ENCODE measurements at places on chromosomes 4 and X.

DNA sequence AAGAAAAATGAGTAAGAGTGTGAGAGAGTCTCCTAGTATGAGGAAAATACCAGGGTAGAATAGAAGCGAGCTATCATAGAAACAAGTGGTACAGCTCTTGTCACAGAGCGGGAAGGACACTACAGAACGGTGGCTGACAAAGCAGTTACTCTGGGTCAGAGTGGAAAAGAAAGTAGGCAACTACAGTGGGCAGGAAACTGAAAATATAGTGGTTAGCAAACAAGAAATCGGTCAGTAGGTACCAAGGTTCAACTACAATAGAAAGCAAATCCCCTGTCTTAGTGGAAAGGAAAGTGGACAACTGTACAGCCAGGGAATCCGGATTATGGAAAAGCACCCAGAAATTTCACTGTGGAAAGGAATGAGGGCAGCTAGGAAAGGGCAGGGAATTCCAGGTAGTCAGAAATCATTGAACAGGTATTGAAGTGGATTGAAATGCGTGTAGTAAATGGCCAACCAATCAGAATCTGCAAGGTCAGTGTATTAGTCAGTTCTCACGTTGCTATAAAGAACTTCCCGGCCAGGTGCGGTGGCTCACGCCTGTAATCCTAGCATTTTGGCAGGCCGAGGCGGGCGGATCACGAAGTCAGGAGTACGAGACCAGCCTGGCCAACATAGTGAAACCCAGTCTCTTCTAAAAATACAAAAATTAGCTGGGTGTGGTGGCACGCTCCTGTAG lies 219.6 kb upstream of the DIAPH2 start:
- DNase-seq = no peak

- no peak for DNase-seq
These were observed 601 bp downstream of the SMARCAD1 start for GRCh38 chr4:94208266-94208665.

GRCh38 chr4:152138451-152138850 lies 377.6 kb upstream of the GATB start:
- no peak for DNase-seq

DNA sequence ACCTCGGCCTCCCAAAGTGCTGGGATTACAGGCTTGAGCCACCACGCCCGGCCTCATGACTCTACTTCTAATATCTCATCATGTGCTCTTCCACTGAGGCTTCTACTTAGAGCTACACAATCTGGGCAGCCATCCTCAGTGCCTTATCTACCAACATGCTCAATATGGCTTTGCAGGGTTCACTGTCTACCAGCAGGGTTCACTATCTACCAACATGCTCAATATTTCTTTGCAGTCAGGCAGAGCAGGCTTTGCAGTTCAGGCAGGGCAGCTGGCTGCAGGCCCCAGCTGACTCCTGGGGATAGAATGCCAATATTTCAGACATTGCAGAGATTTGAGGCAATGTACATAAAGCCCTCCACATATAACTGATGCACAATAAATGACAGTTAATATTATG lies 47.5 kb downstream of the PKD2 start:
- DNase-seq = no peak

GRCh38 chr4:121822796-121823504 lies 733 bp downstream of the CCNA2 start:
- no peak for DNase-seq

- DNase-seq = no peak
These were observed 314.0 kb downstream of the GBA3 start for GRCh38 chr4:23006756-23007155.

GRCh38 chr4:149896432-149896831 lies 80.8 kb upstream of the IQCM start:
- DNase-seq = no peak

GRCh38 chr4:169335331-169335730 lies 64.6 kb upstream of the SH3RF1 start:
- DNase-seq = no peak

- no peak for DNase-seq
These were observed 442.2 kb downstream of the PABPC4L start for GRCh38 chr4:133759428-133759827.

- DNase-seq = no peak
These were observed 1.2 kb downstream of the PRPS1 start for GRCh38 chrX:107629540-107629909.

DNA sequence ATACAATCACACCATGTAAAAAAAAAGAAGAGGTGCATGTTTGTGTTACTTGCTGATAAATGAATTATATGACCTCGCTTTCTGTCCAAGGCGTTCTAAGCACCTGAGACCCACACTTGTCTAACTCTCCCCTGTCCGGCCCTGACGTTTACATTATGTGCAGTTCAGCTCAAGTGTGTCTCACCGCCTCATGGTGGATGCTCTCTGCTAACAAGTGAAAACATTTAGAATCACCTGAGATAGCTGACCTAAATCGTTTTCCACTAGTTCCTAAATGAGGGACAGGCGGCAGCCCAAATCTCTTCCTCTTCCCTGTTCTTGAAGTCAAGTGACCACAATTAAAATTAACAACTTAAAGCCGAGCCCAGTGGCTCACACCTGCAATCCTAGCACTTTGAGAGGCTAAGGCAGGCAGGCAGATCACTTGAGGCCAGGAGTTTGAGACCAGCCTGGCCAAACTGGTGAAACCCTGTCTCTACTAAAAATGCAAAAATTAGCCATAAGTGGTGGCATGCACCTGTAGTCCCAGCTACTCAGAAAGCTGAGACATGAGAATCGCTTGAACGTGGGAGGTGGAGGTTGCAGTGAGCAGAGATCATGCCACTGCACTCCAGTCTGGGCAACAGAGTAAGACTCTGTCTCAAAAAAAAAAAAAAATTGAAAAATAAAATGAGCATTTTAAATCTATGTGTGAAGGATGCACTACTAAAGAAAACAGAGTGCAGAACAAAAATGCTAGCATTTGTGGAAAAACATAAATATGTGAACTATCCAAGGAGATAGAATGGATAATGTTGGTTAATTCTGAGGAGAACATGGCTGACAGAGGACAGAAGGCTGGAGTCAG lies 3.9 kb upstream of the TIFA start:
- DNase-seq = no peak

DNA sequence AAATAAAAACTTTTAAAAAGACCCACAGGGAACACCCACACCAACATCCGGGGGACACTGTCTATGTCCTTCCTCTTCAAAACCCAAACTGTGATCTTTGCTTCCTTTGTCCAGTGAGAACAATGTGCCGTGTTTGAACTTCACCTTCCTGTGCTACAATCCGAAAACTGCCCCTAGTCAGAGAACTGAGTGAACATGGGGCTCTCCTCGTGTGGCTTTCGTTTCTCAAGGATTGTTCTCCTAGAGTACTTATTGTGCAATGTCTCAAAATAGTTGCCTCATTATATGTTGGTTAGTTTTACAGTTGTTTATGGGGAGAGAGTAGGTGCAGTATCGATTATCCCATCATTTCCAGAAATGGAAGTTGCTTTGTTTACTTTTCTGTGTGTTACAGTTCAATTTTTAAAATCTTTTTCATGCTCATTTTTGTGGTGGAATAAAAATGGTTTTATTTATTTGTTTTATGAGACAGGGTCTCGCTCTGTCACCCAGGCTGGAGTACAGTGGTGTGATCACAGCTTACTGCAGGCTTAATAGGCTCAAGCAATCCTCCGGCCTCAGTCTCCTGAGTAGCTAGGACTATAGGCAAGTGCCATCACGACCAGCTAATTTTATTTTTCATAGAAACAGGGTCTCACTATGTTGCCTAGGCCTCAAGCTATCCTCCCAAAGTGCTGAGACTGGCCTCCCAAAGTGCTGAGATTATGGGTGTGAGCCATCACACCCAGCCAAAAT lies 29.9 kb downstream of the RBMX start:
- no peak for DNase-seq

- DNase-seq = no peak
These were observed 136.5 kb downstream of the PRKX start for GRCh38 chrX:3576886-3577501.

DNA sequence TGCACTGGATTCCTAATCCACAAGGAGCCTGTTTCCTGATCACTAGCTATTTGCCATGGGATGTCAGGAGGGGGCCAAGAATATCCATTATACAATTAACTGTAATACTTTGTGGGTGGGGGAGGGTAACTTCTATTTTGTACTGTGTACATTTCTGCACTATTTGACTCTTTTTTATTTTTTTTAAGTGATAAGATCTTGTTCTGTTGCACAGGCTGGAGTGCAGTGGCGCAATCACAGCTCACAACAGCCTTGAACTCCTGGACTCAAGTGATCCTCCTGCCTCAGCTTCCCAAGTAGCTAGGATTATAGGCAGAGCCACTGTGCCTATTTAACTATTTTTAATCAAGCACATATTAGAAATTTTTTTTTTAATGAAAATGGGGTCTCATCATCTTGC lies 134.1 kb downstream of the ELOVL6 start:
- DNase-seq = no peak

- no peak for DNase-seq
These were observed 284.0 kb downstream of the BCOR start for GRCh38 chrX:39813631-39814277.

DNA sequence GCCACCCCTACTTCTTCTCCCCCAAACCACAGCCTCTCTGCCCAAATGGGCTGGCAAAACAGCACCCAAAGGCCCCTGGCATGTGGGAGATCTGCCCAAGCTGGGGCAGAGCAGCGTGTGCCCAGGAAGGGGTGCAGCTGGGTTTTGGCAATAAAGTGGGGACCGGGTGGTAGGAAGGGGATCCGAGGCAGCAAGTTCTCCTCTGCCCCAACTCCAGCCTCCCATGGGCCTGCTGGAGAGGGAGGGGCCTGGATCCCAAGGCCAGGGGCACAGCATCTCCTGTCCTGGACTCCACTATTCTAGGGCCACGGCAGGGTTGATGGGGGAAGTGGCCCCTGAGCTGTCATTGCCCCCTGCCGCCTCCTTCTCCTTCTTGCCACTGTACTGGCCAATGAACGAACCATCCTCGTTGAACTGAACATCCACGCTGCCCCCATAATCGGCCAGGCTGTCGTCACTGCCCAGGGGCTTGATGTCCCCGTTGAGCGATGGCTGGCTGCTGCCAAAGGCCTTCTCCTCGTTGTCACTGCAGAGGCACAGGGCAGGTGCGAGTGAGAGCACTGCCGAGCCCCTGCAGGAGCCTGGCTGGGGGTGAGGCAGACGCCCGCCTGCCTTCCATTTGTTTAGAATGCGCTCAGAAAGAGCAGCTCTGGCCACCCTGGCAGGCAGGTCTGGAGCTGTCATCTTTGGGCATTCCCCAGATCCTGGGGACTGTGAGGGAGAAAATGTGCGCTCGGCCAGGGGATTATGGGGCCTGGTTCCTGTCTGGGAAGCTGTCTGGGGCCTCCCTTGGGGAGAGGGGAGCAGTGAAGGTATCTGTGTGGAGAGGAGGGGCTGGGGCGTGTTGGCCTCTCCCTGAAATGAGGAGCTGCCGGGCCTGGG lies 23.4 kb downstream of the L1CAM start:
- DNase-seq = no peak

DNA sequence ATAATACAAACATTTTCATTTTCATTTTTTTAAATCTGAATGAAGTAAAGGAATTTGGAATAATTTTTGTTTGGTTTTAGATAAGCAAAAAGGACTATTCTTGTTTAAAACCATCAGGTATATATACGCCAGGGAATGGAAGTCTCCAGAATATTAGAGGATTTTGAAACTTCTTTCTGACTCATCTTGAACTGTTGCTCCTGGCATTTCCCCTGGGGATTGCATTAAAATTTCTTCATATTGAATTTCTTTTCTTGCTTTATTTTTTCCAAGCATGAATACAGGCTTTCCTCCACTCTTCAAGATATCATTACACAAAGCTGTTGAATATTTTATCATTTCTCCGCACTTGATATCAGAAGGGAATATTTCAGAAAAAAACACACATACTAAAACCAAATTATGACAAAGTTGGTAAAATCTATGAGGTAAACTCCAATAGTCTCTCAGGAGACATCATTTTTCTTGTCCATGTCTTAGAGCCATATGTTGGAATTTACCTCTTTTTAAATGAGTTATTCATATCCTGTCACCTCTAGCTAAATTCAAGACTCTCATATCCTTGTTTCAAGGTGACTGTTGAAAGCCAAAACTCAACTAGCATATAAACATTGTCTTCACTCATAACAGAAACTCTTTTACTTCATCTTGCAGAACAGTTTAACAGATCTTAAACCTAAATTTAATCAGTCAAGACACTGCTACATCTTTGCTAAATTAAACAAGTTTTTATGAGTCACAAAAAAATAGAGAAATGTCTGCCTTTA lies 20.7 kb upstream of the CSN1S1 start:
- DNase-seq = no peak

GRCh38 chr4:41865306-41865980 lies 69.8 kb upstream of the TMEM33 start:
- DNase-seq = no peak

GRCh38 chrX:131063613-131064012 lies 5.5 kb downstream of the ARHGAP36 start:
- no peak for DNase-seq
